ENCODE measurements at places on chromosomes 4 and X.

- DNase-seq, result no peak
Observed at GRCh38 chrX:20177093-20177492, 35.5 kb upstream of the EIF1AX start.

- DNase-seq, result no peak
Observed at GRCh38 chr4:88953400-88953799, 103.6 kb downstream of the FAM13A start.

DNA sequence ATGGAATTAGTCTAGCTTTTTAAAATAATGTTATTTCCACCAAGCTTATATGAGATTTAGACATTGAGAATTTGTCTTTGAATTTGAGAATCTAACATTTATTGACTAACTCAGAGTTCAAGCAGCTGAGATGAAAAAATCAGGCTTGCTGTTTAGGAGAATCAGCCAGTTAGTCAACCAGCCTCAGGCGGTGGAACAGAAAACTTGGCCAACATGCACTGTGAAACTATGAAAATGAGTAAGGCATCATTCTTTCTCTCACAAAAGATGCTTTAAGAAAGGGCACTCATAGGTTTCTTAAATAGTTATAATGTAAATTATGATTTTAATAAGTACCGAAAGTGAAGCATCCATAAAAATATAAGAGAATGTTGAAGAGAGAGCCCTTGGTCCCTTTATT is 84.2 kb downstream of the NFKB1 start:
- DNase-seq, result no peak

DNA sequence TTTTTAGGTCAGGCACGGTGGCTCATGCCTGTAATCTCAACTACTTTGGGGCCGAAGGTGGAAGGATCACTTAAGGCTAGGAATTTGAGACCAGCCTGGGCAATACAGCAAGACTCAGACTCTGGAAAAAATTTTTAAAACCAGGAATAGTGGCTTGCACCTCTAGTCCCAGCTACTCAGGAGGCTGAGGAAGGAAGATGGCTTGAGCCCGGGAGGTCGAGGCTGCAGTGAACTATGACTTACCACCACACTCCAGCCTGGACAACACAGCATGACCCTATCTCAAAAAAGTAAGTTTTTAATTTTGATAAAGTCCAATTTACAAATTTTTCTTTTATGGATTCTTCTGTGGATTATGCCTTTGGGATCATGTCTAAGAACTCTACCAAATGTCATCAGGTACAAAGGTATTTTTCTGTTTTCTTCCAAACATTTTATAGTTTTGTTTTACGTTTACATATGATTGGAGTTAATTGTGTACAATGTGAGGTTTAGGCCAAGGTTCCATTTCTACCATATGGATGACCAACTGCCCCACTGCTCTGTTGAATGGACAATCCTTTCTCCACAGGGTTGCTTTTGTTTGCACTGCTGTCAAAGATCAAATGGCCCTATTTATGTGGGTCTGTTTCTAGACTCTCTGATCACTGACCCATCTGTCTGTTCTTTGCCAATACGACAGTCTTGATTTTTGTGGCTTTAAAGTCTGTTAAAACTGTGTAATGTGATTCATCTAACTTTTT is 48.2 kb downstream of the CPLX1 start:
- no peak for DNase-seq

DNA sequence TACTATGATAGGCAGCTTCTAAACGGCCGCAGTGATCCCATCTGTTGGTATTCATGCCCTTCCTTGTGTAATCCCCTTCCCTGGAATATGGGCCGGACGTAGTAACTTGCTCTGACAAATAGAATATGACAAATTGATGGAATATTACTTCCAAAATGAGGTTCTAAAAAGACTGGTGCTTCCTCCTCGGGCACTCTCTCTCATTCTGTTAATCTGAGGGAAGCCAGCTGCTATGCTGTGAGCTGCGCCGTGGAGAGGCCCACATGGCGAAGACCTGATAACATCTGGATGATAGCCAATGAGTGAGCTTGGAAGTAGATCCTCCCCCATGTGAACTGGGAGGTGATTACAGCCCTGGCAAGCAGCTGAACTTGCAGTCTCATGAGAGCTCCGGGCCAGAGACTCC is 27.2 kb upstream of the SLC25A4 start:
- no peak for DNase-seq

- no peak for DNase-seq
Observed at GRCh38 chrX:63471004-63471403, 119.9 kb upstream of the SPIN4 start.

DNA sequence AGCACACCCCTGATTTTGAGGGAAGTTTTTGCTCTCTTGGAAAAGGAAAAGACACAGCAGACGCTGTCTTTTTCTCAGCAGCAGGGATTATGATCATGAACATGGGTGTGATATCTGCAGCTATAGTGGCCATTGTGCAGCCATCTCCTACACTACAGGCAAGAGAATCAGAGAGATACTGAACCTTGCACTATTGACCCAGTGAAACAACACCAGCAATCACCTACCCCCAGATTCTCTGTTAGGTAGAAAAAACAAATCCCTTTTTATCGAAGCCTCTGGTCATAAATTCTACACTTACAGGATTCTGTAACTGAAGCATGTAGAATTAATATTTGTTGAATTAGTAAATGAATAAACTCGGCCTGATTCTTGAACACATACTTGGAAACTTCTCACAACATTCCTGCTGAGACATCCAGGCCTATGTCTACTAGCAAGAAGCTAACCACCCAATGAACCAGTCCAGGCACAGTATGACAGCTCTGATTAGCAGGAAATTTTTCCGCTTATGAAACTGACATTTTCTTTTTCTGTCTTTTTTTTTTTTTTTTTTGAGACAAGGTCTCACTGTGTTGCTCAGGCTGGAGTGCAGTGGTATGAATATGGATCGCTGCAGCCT is 5.0 kb upstream of the AFAP1 start:
- DNase-seq, result no peak

DNA sequence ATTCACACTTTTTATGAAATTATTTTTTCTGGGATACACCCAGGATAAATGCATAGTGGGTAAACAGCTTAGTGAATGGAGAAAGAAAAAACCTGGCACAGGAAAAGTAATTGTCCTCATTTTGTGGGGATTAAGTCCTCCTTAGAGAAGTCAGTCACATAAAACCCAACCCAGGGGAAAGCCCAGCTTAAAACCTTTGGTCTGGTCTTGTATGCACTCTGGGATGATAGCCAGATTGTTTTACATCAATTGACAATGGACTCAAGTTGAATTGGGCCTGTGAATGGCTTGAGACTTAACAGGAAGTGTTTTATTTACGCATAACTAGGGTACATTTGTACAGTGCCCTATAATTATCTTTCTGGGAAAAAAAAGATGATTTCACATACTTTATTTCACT is 561.3 kb upstream of the GRIA3 start:
- DNase-seq, result no peak

GRCh38 chr4:114654592-114654991 is 56.0 kb downstream of the UGT8 start:
- DNase-seq, result no peak

- no peak for DNase-seq
Observed at GRCh38 chrX:137847376-137847775, 281.4 kb downstream of the ZIC3 start.

GRCh38 chrX:95071621-95072020 is 1397.6 kb downstream of the FAM133A start:
- DNase-seq, result no peak

DNA sequence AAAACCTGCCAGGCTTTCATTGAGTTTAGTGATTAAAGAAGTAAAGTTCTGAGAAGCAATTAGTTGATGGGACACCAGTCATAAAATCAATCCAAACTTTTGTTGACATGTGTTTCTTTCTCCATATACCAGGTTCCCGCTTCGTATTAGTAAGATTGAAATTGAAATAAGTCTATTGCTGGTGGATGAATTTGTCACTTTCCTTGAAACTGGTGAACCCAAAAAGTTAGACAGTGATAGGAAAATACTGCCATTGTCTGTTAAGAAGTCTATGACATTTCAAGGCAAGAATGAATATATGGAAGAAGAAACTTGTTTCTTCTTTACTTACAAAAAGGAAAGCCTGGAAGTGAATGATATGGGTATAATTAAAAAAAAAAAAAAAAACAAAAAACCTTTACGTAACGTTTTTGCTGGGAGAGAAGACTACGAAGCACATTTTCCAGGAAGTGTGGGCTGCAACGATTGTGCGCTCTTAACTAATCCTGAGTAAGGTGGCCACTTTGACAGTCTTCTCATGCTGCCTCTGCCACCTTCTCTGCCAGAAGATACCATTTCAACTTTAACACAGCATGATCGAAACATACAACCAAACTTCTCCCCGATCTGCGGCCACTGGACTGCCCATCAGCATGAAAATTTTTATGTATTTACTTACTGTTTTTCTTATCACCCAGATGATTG is at the start of gene CD40LG:
TSS of gene CD40LG (plus strand) at position 482 of the 684 bp plus-strand sequence. CDS start at position 573, 91 bp downstream.
- DNase-seq, result peak; percentile 24

All from stimulated activated CD4-positive, alpha-beta T cell treated with anti-CD3 and anti-CD28 coated beads, Interleukin-1b, Interleukin-23, amount 100 ng/mL, for 24 hours (primary cell).